ENCODE measurements at places on chromosomes 6 and 20.

- DNase-seq, result no peak
Observed at GRCh38 chr6:75091467-75092190, 114.2 kb downstream of the COL12A1 start.

DNA sequence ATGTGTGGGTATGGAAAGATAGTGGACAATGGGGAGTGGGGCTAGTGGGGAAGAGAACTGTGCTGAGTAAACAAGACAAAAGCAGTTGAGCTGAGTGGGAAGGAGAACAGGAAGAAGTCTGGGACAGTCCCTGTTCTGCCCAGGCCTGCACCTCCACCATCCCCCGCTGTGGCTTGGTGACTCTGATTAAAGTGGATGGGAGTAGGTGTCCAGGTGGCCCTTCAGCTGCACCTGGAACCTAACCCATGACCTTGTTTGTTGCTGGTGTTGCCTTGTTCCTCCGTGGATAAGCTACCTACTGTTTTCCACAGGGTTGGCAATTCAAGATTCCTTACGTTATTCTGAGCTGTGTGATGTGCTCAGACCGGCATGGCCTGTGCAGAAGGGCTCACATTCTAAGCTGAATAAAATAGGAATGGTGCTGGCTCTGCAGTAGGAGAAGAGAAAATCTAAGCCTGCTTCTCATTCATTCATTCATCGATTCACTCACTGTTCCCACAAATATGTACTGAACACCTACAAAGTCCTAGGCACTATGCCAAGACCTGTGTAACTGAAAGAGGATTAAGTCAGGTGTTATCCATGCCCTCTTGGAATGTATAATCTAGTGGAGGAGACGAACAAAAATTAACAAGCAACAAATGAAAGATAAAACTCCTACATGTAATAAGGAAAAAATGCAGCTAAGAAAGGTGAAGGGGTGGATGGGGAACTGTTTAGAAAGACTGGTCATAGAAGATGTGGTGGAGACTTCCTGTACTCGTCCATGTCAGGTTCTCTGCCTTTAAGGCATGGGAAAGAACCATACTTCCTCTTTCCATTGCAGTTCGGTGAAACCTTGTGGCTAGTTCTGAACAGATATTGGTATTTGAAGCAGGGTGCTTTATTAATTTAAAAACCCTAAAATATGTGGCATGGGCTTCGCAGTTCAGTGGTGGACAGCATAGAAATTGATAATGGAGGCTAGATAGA, 10.1 kb upstream of the CALHM6 start:
- DNase-seq, result peak; percentile 32

- DNase-seq, result no peak
Observed at GRCh38 chr6:144377586-144378210, 92.6 kb downstream of the UTRN start.

DNA sequence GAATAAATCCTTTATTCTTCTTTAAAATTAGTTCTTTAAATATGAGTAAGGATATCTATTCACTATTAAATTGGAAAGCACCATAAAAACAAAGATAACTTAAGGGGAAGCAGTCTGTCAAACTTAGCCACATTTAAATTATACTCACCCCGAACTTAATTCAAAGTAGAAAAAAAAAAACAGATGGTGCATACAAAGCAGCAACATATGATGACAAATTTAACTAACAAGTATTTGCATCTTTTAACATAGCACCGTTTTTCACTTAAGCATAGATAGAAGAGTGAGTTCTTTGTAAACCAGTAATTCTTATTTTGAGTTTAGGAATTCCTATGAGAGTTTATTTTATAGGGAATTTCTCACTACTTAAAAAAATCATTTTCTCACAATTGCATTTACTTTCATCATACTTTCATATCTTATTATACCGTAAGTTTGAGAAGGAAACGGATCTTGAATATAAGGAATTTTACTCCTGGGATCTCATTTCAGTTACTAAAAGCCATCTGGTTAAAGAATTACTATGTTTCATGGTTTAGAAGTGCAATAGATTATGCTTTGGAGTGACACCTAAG, 828.2 kb upstream of the MAP3K7 start:
- DNase-seq, result no peak

DNA sequence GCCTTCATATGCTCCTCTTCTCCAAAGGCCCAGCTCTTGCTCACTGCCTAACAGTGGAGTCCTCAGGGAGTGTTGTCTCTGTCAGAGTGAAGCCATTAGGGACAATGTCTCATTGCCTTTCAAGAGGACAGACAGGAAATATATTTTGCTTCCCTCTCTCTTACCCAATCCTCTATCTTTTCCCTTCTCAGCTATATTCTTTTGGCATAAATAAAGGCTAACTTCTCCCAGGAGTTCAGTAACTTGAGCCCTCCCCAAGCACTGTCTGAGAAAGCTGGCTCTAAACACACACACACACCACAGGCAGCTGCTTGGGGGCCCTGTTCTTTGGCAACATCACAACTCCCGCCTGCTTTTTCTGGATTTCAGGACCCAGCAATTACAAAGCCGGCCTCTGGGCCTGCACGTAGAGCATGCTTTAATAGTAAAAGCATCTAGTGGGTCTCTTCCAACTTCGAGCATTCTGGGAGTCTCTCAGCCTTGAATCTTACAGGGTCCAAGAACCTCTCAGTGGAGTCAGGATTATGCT, 34.7 kb upstream of the LAMA4 start:
- DNase-seq, result no peak

DNA sequence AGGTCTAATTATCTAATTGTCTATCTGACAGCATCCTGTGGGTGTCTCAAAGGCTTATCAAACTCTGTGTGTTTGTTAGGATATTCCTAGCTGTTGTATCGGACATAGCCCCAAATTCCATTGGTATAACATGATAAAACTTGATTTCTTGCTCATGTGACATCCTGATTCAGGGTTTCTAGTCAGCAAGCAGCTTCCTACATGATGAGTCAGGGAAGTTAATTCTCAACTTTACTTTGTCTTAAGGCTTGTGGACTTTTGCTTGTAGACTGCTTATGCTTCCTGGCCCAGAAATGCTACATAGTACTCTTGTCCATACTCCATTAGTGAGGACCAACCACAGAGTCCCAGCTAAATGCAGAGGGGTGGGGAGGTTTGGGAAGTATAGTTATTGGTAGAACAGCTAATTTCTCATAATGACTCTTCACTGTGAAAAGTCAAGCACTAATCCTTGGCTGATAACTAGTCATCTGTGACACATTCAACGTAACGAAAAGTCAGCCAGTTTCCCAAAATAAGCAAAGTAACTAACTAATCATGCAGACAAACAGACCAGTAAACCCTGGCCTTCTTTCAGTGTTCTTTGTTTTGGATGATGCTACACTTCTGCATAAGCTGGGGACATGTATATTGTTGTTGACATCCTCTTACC, 25.8 kb downstream of the NKAIN2 start:
- DNase-seq, result no peak

DNA sequence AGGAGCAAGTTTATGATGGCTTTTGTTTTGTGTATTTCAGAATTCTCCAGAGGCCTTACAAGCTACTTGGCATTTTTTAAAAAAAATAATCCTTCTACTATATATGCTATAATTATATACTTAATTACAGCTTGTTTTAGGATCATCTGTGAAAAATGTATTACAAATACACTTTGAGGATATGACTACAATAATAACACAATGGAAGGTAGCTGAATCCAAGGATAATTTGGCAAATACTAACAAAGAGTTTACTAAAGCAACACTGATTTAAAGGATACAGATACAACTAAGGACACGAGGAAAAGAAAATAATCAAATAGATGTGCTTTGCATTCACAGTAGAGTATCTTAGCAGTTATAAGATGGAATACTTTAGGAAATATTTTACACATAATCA, 381.9 kb upstream of the CITED2 start:
- DNase-seq, result no peak

GRCh38 chr6:75331151-75331550, 46.6 kb upstream of the TMEM30A start:
- DNase-seq, result no peak

GRCh38 chr6:160002882-160003281, 34.0 kb downstream of the IGF2R start:
- no peak for DNase-seq

- no peak for DNase-seq
Observed at GRCh38 chr20:57656821-57657534, 36.8 kb upstream of the ZBP1 start.

DNA sequence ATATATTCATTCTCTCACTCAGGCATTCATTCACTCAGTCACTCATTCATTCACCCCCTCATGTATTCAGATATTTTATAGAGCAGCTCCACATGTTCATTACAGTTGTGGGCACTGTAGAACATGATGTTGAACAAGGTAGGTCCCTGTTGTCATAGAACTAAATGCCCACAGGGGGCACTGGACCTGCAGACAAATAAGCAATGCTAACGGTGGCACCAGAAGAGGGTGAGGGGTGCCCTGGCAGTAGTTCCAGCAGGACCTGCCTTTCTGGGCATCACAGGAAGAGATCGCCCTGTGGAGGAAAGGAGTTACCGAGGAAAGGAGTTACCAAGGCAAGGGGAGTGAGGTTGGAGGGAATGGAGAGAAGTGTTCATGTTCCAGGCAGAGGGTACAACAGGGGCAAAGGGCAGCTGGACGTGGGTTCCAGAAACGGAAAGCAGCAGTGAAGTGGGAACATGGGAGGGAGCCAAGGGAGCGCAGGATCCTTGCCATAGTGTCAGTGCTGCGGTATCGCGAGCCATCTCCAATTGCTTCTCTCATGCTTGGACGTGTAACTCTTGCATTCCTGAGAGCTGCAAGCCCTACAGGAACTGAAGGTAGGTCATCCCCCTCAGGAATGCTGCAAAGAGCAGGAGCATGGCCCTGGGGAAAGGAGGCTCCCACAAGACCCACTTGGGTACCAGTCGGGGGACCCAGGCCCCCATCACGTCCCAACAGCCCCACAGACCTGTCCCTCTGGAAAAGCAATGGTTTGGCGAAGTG, 128.2 kb downstream of the EDN3 start:
- no peak for DNase-seq

- no peak for DNase-seq
Observed at GRCh38 chr6:10310826-10311225, 104.0 kb downstream of the TFAP2A start.

GRCh38 chr20:31915491-31916280, 36.2 kb downstream of the PDRG1 start:
- DNase-seq, result no peak

DNA sequence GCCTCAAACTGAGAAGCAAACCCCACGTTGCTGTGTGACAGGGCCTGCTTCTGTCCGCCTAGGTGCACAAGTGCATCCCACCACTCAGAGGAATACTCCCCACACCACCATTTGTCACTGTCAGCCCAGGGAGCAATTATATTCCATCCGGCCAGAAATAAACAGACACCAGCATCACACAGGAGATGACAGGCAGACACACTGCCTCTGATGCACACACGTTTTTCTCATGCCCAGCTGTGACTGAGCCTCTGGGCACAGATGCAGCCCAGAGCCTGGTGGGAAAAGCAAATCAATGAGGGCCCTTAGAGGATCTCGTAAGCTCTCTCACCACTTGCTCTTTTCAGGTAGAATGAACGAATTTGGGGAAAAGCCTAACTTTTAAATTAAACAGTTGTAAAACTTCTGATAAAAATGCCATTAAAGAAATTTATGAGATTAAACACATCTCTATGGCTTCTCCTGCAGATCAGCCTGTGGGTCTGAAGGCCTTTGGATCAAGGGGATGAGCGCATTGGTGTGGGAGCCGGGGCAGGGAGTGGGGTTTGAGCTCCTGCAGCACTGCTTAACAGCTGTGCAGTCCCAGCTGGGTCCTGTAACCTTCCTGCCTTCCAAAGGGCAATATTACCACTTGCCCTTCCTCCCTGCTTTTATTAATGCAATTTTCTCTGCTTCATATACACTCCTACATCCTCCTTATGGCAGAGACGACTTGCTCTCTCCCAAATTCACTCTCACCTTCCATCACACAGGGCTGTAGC, 624.3 kb downstream of the PTPRT start:
- no peak for DNase-seq

DNA sequence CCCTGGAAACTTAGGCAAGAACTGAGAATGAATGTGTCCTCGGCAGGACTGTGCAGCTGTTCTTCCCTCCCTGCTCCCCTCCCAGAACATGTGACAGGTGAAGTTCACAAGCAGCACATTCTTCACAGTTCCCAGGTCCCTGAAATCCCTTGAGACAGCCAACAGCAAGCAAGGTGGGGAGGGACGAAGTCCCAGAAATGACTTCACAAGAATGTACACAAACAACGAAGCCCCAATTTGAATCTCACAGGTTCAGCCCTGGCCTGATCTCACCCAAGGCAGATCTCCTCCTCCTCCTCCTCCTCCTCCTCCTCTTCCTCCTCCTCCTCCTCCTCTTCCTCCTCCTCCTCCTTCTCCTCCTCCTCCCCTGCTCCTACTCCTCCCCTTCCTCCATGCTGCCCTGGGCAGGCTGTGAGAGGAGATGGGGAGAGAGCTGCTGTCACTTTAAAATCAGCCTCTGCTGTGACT, 32.4 kb downstream of the WRNIP1 start:
- no peak for DNase-seq

DNA sequence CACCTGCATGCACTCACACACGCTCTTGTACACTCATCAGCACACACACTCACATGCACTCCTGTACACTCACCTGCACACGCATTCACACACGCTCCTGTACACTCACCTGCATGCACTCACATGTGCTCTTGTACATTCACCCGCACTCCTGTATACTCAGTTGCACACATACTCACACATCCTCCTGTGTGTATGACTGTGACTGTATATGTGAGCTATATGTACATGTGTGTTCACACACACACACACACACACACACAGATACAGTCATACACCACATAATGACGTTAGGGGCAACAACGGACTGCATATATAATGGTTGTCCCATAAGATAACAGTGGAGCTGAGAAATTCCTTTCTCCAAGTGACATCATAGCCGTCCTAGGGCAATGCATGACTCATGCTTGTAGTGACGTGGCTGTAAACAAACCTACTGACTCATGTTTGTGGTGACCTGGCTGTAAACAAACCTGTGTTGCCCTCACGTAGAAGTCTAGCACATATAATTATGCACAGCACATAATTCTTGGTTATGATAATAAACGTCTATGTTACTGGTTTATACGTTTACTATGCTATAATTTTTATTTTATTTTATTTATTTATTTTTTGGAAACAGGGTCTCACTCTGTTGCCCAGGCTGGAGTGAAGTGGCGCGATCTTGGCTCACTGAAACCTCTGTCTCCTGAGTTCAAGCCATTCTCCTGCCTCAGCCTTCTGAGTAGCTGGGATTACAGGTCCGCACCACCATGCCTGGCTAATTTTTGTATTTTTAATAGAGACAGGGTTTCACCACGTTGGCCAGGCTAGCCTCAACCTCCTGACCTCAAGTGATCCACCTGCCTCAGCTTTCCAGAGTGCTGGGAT, 22.8 kb upstream of the TAF4 start:
- DNase-seq, result no peak

DNA sequence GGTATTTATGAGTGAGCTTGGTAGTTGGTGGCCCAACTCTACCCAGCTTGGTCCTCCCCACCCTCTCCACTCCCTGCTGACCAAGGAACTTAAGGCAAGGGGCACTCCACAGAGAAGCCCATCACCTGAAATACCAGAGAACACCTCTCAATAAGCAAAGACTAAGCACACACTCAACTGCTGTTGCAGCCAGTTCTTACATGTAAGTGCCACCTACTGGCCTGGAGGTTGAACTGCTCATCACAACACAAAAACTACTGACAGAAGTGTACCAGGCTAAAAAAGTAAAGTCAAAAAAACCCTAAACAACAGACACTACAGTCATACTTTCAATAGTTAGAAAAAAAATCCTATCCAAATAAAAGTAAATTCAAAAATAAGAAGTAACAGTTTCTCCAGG, 146.2 kb downstream of the FAM83B start:
- no peak for DNase-seq

GRCh38 chr6:93350774-93351173, 68.6 kb downstream of the EPHA7 start:
- DNase-seq, result no peak

All from NCI-H510A treated with DMSO at 0.1 percent for 48 hours (cell line).